HEK293T (cell line): ENCODE measurements at places on chromosomes 4 and X.

DNA sequence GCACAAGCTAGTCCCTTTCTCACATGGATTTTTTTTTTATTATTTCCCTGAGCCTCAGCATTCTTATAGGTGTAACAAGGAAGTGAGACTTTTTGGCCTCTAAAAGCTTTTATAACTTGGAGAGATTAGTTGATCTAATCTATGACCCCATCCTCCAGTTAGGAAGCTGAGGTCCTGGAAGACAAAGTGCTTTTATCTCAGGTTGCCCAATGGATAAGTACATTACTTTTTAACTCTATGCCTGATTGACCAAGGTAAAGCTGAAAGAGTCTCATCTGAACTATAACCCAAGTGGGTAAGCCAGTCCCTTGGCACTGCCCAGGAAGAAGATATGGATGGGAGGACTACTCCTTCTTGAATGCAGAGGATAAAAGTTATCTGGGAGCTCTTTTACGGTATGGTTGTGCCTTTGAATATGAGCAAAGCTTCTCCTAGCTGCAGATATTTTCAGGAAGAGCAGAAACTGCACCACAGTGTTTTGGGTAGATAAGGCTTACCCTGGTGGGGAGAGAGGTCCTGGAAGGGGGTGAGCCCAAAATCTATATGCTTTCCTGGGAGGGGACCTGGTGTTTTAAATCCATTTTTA, 40.2 kb downstream of the VSIG4 start:
- no peak for DNase-seq

GRCh38 chr4:10809905-10810304, 125.3 kb upstream of the CLNK start:
- DNase-seq: no peak

GRCh38 chr4:33316578-33316977, 2596.4 kb downstream of the PCDH7 start:
- no peak for DNase-seq

DNA sequence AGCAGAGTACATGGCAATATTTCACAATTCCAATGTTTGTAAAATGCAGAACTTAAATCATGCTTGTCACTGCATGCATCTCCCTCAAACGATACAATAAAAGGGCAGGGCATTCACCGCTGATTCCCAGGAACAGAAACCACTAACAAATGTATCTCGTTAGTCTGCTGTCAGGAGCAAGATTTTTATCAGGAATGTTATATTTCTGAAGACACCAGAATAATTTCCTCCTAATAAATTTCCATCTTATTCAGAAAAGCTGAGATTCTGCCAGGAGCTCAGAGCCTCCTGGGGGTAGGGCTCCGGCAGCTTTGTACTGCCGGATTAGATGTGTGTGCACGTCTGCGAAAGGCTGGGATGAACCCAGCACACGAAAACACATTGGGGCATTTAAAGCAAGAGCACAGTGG, 54.0 kb upstream of the LDB2 start:
- no peak for DNase-seq

DNA sequence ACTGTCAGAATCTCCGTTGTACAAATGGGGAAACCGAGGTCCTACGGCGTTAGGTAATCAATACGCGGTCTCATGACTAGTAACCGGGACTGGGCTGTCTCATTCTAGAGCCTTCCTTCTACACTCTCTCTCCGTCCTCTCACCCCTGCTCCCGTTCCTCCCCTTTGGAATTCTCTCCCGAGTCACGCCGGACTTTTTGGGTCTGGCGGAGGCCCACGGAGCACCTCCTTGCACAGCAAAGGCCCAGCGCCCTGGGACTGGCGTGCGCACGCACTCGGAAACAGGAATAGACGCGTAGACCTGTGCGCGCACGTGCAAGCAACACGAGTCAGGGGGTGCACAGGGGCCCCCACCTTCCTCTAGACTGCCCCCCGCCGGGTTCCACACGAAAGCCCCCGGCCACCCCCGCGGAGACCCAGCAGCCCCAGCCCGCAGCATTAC, 361 bp downstream of the QDPR start:
- peak; percentile 44 for DNase-seq

DNA sequence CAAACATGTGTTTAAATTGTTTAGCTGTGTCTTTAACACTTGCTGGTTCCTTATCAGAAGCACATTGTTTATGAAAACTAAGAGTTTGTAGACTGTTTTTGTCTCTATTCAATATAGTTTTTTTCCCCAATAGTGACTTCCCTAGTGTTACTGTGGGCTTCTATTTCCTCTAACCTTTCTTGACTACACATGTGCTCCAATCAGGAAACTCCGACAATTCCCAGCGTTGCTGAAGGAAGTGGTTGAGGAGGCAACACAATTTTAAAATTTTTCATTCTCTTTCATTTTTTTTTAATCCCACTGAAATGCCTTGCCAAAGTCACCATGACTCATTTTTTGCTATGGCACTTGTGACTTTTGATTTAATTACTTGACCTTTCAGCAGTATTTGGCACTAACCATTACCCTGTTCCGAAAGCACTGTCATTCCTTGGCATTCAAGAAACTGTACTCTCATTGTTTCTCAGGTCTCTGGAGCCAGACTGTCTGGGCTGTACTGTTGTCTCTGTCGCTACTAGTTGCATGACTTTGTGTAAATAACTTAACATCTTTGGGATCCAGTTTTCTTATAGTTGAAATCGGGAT, 67.6 kb upstream of the FREM3 start:
- DNase-seq: no peak

DNA sequence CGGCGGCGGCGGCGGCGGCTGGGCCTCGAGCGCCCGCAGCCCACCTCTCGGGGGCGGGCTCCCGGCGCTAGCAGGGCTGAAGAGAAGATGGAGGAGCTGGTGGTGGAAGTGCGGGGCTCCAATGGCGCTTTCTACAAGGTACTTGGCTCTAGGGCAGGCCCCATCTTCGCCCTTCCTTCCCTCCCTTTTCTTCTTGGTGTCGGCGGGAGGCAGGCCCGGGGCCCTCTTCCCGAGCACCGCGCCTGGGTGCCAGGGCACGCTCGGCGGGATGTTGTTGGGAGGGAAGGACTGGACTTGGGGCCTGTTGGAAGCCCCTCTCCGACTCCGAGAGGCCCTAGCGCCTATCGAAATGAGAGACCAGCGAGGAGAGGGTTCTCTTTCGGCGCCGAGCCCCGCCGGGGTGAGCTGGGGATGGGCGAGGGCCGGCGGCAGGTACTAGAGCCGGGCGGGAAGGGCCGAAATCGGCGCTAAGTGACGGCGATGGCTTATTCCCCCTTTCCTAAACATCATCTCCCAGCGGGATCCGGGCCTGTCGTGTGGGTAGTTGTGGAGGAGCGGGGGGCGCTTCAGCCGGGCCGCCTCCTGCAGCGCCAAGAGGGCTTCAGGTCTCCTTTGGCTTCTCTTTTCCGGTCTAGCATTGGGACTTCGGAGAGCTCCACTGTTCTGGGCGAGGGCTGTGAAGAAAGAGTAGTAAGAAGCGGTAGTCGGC, 528 bp downstream of the FMR1 start:
- DNase-seq: peak; percentile 34

GRCh38 chr4:102478186-102478585, 23.0 kb upstream of the NFKB1 start:
- DNase-seq: no peak

DNA sequence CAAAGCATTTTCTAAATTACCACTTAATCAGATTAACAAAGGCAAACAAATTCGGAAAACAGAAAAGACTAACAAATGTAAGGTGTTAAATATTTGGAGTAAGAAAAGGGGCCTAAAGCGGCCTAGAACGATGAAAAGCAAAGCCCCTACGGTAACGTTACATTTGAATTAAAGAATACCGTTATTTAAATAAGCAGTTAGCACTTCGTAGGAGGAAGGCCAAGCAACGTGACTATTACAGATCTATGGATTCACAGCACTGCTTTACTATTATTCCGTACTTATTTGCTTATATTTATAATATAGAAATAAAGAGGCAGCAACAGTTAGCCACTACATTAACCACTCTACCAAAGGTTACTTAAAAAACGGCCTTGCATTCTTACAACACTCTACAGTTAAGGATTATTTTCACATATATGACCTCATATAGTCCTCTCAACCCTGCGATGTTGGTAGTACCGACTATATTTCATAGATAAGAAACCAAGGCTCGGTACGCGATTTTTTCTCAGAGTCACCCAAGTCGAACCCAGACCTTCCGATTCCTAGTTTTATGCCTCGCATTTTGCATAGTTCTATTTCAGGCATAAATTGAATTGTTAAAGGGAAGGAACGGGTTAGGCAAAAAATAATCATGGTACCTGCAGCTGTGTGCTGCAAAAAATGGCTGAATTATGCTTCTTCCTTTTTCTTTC, 2.9 kb downstream of the KLHL15 start:
- no peak for DNase-seq

DNA sequence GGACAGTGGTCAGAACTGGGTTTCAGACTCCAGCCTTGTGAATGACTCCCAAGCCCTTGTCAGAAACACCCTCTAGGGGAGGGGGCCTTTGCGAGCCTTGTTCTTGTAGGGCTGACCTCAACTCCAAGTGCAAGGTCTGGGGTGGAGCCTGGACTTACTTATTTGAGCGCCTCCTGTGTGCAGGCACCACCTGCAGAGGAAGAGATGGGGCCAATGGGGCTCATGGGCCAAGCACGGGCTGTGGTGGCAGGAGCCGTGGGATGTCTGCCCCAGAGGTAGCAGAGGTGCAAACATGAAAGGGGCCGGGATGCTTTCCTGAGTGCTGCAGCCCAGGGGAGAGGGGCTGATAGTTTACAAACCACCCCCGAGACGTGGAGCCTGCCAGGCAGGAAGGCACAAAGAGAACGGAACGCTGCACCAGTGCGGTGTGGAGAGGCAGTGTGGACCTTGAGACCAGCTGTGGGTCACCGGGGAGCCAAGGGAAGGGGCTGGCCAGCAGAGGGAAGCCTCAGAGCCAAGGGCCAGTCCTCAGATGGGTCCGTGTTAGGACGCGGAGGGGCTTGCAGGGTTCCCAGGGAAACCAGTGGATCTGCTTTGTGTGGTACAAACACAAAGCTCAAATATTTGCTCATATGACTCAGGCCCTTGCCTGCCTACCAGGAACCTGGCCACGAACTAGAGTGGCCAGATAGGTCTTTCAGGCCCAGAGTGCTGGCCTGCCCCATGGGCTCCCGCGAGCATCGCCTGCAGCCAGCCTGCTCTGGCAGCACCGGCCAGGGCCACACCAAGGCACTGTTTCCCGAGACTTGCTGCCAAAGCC, 8.7 kb upstream of the TADA2B start:
- no peak for DNase-seq

GRCh38 chrX:130351567-130351966, 11.8 kb downstream of the SLC25A14 start:
- DNase-seq: no peak

- peak; percentile 16 for DNase-seq
Measured at GRCh38 chr4:69689599-69689998, 36.6 kb upstream of the UGT2A1 start.

DNA sequence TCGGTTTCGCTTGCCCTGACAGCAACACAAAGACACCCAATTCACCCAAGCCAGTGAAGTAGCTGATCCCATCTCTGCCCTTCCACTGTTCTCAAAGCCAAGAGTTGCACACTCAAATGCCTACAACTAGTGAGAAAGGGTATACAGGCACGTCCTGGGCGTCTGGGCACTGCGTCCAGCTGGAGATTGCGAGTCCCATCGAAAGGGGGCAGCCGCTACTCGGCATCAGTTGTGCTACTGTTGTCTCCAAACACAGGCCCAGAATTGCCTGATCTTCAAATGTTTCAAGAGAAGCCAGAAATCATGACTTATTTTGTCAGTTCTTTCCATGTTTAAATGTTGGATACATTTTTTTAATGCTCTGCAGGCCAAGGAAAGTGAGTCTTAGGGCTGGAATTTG, 487.8 kb downstream of the BCOR start:
- DNase-seq: no peak

- no peak for DNase-seq
Measured at GRCh38 chr4:11529625-11530201, 101.0 kb upstream of the HS3ST1 start.

- no peak for DNase-seq
Measured at GRCh38 chrX:19889582-19890342, 2.4 kb upstream of the SH3KBP1 start.

- no peak for DNase-seq
Measured at GRCh38 chrX:72395237-72395636, 89.5 kb upstream of the CITED1 start.

DNA sequence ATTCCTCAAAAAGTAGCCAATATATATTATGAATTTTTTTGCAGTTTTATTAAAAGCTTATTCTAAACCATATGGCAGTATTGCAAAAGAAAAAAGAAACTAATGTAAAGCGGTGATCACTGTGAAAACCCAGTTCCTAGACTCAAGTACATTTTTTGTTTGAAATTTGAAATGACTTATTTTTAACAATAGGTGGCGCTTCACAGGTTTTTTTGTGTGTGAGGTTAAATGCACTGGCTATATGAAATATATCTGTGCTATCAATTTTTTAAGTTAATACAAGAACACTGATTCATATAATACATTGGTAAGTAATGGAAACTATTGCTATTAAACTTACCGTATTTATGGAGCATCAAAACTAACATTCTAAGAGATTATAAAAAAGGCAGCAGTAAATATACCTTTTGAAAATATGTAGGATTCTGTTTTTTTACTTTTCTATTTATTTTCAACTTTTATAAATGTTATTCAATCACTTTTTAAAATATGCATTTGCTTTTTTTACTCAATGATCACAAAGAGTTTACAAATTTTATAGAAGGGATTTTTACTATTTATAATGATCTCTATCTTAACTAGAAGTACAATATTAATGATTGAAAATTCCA, 5.6 kb upstream of the SPRY1 start:
- DNase-seq: no peak

DNA sequence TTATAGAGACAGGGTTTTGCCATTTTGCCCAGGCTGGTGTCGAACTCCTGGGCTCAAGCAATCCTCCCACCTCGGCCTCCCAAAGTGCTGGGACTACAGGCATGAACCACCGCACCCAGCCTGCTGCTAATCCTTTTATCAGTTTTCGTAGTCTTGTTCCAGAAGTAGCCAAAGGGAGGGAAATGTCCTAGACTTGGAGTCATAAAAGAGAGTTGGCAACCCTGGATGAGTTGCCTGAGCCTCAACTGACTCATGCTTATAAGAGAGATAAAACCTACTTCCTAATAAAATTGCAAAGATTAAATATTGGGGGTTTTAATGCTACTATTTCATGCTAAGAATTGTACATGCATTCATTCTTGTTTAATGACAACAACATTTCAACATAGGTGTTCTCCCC, 44.3 kb downstream of the CD40LG start:
- DNase-seq: no peak

GRCh38 chr4:184752496-184753275, 18.8 kb upstream of the CENPU start:
- DNase-seq: no peak

- DNase-seq: no peak
Measured at GRCh38 chr4:124307143-124307542, 405.4 kb downstream of the ANKRD50 start.

GRCh38 chr4:38868059-38868960, 704 bp downstream of the FAM114A1 start:
- DNase-seq: no peak

GRCh38 chr4:61596606-61597340, 396.6 kb downstream of the ADGRL3 start:
- DNase-seq: no peak
